Stimulated activated CD8-positive, alpha-beta memory T cell treated with anti-CD3 and anti-CD28 coated beads, Interleukin-4, amount 100 ng/mL, for 4 hours (primary cell): ENCODE measurements at places on chromosomes 16 and 17.

DNA sequence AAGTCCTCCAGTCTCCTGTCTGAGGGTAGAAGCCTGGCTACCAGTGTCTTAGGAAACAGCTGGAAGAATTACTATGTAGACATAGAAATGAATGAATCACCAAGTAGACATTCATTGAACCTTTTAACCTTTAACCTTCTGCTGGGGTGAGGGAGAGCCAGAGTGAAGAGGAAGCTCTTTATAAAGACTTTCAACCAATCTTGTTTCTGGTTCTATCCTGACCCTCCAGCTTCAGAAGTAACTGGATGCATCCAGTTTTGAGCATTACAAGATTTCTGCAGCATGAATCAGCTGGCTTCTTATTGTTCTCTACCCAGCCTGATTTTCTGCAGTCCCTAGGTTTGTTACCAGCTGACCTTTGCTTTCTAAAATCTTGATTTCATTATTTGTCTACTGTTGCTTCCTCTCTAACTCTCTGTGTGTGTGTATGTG, 8.5 kb downstream of the TEKT1 start:
- no peak for DNase-seq

DNA sequence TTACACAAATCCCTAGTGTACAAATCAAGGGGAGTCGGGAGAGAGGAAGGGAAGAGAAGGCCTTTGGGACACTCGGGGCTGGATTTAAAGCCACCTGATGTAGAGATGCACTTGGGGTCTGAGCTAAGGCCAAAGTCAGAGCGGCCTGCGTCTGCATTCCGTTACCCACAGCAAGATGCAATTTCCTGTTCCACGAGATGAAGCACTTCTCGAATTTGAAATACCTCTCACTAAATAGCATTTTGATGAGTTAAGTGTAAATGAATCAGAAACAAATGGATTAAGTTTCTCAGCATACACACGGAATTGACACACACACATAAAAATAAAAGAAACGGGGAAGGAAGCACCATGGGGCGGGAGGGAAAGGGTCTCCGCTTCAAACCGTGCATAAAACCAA, 386.0 kb downstream of the SOX9 start:
- no peak for DNase-seq

DNA sequence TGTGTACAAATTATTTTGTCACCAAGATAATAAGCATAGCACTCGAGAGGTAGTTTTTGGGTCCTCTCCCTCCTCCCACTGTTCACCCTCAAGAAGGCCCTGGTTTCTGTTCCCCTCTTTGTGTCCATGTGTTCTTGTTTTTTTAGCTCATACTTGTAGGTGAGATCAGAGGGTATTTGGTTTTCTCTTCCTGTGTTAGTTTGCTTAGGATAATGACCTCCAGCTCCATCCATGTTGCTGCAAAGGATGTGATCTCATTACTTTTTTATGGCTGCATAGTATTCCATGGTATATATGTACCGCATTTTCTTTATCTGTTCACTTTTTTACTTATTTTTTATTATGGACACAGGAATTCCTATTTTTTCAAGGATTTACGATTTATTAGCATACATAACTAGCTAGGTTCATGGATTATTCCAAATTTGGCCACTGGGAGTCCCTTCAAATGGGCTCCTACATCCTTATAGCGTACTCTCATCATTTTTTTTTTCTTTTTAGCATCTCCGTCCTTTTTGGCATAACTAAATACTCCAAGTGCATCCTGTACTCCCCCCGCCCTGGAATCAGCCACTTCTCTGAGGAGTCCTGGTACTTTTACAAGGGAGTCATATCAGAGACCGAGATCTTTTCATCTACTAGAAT, 7.3 kb downstream of the TADA2A start:
- DNase-seq: no peak

DNA sequence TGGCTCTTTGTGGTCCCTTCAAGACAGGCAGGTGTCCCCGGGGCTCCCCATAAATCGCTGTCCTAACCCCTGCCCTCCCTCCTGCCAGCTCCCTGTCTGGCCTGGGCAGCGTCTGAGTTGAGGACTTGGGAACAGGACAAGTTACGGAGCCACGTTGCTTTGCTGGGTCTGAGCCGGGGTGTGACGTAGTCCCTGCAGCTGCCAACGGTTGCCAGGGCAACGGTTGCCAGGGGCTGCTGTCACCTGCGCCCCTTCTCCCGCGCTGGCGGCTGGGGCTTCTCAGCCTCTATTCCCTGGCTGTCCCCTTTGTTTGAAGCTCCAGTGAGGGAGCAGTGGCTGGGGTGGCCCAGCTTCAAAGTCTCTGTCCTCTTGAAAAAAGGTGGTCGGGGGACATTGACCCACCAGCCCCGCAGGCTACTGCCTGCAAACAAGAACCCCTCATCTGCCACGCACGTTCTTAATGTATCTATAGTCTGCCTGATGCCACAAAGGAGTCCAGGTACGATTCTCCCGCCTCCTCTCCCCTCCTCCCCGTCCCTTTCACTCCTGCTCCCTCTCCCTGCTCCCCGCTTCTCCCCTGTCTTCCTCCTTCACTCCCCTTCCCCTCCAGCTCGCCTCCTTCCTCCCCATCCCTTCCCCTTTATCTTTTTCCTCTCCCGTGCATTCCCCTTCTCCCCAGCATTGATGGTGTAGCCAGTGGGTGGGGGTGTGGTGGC, 10.9 kb downstream of the ADGRG1 start:
- DNase-seq: no peak

- no peak for DNase-seq
These were observed 137.0 kb upstream of the RCVRN start for GRCh38 chr17:10041916-10042588.

DNA sequence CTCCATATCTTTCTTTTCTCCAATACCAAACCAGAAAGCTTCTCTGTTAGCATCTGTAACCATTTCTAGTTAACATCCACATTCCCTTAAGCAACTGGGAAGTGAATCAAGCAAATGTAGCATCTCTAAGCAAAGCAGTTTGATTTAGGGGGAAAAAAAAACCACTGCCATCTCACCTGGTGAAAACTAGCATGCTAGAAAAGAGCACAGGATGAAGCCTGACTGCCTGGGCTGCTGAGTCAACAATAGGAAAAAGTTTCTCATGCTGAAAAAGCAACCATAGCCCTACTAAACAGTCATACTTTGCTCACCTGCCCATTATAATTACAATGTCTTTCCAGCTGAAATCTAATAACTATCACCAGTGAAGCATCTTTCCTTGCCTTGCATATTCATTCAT, 139.3 kb downstream of the ANKFN1 start:
- DNase-seq: no peak

DNA sequence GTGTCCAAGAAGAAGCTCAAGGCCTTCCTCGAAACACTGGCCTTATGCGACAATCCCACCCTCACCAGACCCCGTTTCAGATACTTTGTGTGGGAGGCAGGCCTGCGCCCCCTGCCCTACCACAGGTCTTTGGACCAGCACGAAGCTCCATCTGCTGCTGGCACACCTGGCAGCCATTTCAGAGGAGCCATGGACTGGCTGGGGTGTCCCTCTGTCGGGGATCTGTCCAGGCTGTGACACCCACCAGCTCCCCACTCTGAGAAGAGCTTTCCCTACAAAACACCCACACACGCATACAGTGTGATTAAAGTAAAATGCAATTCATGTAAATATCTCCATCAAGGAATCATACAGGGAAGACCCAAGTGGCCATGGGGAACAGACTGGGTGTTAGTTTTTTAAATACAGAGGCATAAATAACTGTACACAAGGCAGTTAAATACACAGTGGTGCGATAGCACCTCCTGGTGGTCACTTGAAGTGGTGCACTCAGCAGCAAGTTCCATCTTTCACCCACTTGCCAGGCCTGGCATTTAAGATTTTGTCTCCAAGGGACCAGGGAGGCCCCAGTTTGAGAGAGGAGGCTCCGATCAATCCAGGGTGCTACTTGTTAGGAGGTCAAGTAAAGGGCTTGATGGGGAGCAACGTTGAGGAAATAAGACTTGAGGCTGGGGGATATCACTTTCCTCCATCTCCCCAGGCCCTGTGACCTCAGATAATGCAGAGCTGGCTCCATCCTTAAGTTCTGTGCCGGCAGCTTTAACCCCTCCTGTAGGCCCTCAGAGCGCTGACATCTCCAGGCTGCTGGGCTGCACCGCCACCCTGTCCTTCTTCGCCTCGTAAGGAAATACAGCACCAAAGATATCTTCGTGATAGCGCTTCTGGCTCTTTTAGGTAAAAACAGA, 43.6 kb downstream of the NOS2 start:
- DNase-seq: peak; percentile 12

DNA sequence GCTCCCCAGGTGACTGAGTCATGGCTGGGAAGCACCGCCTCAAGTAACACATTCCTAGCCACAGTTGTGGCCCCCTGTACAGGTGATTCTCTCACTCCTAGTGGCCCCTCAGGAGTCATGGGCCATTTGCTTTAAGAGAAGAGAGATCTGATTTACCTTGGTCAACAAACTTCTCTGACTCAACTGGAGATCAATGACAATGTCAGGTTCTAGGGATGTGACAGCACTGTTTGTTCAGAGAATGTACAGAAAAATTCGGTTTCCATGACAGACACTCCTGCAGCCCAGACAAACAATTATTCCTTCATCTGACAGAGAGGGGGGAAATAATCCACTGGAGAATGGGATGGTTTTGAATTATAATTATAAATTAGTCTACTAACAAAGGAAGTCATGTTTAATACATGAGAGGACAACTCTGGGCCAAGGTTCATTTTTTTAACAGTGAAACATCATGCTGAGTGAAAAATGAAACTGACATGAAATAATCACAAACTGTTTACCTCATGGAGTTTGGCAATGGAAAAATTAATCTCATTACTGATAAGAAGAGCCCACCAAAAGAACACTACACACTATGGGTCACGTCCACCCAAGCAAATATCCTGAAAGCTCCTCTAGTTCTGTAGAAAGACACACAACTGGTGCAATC, 9.7 kb downstream of the ERN1 start:
- DNase-seq: no peak

DNA sequence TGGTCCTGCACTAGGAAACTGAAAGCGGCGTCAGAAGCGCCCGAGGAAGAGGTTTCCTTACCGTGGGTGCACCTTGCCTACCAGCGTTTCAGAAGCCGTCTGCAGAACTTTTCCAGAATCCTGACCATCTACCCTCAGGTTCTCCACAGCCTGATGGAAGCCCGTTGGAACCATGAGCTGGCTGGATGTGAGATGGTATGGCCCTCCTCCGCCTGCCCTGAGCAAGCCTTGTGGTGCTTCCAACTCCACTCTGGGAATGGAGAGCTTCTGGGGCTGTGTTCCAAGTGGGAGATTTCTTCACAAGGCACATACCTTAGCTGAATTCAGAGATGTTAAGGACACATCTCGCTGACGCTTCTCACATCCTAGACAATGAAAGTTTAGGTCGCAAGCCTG, 51.8 kb upstream of the ENDOV start:
- no peak for DNase-seq

- no peak for DNase-seq
These were observed 737.5 kb downstream of the KCNJ2 start for GRCh38 chr17:70906808-70907207.

DNA sequence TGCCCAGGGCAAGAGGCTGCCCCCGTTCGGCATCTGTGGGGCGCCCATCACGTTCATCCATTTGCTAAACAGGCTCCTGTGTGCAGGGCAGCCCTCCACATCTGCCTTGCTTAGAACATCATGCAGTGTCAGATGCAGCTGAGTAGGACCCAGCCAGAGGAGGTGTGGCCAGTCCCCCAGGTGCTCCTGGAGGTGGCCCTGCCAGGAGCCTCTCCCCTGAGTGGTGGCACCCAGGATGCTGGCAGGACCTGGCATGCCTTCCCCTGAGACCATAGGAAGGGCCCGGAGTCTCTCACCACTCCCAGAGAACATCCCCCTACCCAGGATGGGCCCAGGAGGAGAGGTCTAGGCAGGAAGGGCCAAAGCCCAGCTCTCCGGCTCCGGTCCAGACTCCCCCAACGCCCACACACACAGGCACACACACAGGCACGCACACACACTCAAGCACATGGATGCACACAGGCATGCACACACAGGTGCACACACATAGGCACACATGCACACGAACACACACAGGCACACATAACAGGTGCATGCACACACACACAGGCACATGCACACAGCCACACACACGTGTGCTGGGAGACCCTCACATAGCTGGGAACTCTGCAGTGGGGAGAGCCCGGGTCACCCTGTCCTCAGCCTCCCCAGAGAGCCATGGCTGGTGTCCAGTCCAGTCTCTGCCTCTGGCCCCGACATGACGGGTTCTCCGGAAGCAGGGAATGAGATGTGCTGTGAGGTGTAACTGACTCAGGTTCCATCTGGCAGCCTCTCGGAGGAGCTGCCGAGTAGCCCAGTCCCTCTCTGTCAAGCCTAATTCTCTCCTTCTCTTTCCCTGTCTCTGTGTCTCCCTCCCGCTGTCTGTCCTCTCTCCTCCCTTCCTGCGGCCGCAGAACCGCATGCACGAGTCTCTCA, 74.6 kb downstream of the AMFR start:
- DNase-seq: no peak
